NCI-H1436 treated with DMSO at 0.1 percent for 48 hours (cell line): ENCODE measurements at places on chromosomes 1 and 21.
A peak's percentile ranks its signal among the peaks of the same experiment; 100 is the strongest.

GRCh38 chr1:27556435-27556780 lies 47.5 kb downstream of the AHDC1 start:
- no peak for DNase-seq

DNA sequence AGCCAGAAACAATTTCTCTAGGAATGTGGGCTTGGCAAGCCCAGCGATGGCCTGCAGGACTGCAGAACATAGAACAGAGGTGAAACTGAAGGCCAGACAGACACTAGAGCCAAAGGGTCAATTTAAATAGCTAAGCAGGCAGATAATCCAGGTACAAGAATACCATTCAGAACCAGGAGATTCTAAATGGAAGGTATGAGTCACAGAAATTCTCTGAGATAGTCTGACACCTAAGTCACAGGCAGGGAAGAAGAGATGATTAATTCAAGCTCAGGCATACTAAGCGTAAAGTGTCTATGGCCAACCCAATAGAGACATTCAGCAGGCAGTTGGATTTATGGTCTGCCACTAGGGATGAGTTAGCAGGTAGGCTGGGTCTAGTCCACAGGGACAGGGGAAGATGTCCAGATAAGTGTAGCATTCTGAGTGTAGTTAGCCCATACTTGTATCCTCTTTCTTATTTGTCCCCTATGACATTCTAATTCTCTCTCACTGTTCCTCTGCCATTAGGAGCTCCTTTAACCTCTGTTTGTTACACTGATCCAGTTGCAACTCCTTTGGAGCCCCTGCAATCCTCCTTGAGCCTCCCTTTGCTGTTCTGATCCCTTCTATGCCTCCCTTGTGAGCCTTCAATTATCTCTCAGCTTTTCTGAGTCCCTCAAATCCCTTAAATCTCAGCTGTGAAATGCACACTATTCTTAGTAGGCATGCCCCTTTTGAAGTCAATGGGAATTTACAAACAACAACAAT lies 383.8 kb downstream of the LMO4 start:
- DNase-seq, result no peak

DNA sequence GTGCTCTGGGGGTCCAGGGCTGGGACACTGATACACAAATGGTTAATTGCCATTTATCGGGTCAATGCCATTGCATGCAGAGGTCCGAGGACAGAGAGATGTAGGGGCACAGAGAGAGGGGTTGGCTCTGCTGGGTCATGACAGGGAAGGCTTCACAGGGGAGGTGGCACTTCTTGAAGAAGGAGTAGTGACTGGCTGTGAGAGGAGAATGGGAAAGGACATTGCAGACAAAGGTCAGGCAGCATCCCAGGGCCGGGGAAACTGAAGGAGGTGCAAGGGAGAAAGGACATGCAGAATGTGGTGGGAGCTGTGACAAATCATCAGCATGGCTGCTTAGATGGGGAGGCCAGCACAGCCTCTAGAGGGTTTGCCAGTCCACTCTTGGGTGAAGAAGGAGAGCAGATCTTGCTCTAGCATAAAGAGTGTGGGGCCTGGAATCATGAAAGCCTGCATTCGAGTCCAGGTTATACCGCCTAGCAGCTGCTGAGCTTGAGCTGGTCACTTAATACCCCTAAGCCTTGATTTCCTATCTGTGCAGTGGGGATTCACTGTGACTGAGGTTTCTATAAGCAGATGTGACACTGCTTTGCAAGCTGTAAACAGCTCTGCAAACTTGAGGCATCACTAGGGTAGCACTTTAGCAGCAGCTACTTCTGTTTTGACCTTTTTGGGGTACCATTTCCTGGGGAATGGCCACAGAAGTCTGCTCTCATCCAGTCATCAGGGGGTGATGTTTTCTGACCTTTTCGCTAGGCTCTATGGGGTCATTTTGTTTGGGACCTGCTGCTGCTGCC lies 59.2 kb upstream of the EPS8L3 start:
- DNase-seq, result no peak

- no peak for DNase-seq
These were observed 45.1 kb upstream of the SCCPDH start for GRCh38 chr1:246678816-246679793.

- DNase-seq, result no peak
These were observed 64.5 kb downstream of the PLPPR5 start for GRCh38 chr1:98940069-98940721.

DNA sequence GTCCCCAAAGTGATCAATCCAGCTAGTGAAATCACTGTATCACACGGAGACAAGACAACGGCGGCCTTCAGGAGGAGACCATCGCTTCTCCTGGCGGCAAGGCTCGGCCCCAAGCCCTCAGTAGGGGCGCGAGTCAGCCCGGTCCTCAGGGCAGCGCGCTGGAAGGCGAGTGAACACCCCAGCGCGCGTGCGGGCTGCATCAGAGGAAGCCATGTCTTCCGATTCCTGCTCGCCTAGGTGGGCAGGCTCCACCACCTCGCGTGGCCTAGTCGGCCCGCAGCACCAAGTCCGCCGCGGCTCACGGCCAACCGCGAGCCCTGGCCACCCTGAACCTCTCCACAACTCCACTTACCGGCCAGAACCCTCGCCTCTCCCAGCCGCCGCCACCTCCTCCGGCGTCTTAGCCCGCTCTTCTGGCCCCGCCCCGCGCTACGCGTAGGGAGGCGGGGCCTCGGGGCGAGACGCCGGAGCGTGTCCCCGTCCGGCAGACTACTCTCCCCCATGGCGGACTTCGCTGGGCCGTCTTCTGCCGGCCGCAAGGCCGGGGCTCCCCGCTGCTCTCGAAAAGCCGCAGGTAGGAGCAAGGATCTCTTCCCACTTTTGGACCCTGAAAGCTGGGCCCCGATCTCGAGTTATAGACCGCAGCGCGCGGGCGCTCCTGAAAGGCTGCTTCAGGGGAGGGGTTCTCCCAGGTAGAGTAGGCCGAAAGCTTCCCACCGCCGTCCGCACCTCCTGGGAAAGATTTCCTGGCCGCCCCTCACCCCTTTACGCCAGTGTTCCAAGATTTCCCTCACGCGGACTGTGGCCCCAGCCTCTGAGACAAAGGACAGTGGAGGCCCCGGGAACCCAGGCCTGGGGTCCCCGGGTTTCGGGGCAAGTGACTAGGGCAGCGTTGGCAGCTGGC lies at the start of the genes GLMN and RPAP2:
TSS of gene GLMN (minus strand) at position 415 of the 904 bp plus-strand sequence. CDS start 988 bp downstream, outside the sequence.
TSS of gene RPAP2 (plus strand) at position 487 of the 904 bp plus-strand sequence. CDS start at position 502, 15 bp downstream.
- peak; percentile 36 for DNase-seq

GRCh38 chr21:38355353-38355752 lies 98.6 kb downstream of the KCNJ15 start:
- DNase-seq, result no peak

- DNase-seq, result no peak
These were observed 78.1 kb upstream of the DNAH14 start for GRCh38 chr1:224851210-224851847.

GRCh38 chr1:24705260-24706073 lies 39.8 kb upstream of the CLIC4 start:
- peak; percentile 97 for DNase-seq

DNA sequence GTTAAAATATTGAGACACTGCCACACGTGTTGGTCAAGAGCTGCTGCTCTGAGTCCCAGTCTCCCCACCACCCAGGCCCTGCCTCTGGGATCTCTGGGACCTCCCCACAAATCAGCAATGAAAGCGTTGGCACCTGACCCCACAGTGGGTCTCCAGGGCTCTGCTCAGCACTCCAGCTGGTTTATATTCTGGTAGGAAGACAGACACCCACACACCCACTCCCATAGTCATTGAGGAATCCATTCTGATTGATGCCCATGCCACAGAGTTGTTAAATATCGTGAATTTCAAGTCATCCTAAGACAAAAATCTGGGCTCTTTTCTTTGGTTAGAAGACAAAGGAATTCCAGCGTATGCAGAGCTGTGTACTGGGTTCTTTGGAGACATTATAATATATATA lies 91.6 kb downstream of the KIF26B start:
- no peak for DNase-seq

- DNase-seq, result no peak
These were observed 17.4 kb upstream of the DDOST start for GRCh38 chr1:20678599-20678998.

DNA sequence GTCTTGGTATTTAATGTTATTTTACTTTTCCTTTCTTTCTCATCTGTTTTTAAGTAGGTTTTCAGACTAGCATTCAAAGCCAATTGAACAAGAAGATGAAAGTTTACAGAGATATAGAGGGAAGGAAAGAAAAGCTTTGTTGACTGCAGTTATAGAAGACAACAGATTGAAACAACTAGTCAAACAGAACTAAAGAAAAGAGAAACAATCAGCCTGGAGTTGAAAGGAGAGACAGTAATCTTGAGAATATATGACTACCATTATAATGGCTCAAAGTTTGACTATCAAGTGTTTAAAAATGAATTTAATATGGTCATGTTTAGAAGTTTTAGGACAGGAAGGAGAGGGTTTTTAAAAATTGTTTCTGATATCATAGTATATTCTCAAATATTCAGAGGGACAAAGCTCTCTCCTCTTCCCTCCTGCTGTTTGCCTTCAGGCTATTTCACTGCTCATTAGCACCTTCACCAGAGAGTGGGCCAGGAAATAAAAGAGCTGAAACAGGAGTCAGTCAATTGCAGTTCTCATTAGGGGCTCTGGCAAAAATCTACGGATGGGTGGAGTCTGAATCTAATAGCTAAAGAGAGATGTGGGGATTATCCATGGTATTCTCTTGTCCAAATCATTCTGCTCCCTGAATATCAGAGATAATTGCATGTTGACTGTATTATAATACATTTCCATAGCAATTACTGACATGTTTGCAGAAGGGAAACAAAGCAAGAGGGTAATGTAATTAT lies 577.8 kb downstream of the BRINP3 start:
- no peak for DNase-seq

DNA sequence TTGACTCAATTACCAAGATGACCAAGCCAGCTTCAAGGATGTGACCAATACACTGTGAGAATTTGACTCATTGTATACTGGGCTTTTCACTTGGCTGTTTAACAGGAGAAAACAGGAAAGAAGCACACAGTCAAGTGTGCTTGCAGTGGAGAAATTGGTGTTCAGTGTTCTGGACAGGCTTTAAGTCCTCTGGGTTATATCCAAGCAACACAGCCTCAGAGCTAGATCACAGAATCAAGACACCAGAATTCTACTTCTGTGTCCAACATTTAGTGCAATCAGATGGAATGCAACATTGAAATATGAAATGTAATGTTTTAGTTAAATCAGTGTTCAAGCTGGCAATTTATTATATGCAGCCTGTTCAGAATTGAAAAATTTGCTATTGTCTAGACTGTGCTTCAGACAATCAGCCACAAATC lies 694.4 kb downstream of the LTN1 start:
- no peak for DNase-seq

GRCh38 chr21:45555557-45556301 lies 13.5 kb upstream of the SLC19A1 start:
- no peak for DNase-seq

- no peak for DNase-seq
These were observed 10.4 kb upstream of the GJA8 start for GRCh38 chr1:147892216-147892615.

- DNase-seq, result no peak
These were observed 54.4 kb downstream of the NAV1 start for GRCh38 chr1:201593200-201593921.

- no peak for DNase-seq
These were observed 34.1 kb downstream of the PDPN start for GRCh38 chr1:13617773-13618172.
